ENCODE measurements at places on chromosomes 12 and 14.

DNA sequence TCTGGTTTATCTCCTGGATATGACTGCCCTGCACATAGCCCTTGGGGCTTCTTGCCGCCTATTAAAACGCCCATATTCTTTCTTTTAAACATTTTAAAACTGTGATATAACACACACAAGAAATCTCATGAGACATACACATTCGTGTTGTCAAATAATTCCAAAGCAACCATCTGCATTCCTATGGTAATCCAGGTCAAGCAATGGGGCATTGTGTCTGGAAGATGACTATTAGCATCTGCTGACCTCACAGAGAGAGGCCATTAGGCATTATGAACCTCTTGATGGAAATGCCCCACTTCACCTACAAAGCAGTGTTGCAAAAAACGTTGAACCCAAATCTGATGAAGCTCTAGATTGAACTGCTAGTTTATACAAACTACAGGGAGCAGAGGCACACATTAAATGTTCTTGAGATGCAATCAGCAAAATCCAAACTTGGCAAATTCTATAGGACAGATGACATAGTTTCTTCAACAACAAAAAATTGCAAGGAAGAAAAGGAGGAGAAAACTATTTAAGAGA, 513.8 kb upstream of the CCDC196 start:
- DNase-seq, result peak; percentile 65

DNA sequence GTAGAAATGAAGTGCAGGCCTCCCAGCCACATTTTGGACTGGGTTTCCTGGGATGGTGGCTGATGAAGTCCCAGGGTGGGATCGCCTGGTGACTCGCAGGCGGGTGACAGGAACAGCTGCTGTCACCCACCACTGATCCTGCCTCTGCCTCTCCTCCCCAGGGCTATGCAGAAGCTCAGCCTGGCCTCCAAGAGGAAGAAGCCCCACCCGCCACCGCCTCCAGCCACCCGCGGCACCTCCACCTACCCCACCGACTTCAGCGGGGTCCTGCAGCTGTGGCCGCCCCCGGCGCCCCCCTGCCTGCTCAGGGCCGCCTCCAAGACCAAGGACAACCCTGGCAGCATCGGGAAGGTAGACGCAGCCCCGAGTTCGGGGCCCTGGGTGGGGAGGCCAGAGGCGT, 28.3 kb downstream of the KIF26A start:
- no peak for DNase-seq

DNA sequence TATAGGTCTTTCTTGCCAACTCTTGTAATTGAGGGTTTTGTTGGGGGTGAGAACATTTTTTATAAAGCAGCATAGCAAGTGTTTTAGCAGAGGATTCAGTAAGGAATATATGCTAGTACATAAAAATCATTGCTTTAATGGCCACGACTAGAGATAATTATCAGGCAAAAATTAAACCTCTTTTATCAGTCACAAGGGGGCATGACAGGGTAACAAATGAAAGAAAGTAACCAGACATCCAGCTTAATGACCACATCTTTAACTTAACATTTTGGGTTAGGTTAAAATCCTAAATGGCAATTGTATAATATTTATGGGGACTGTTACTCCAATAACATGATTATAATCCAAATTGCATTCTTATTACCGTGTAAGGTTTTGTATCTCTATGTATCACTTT, 119.6 kb downstream of the LRRIQ1 start:
- peak; percentile 31 for DNase-seq

- no peak for DNase-seq
Measured at GRCh38 chr12:27805238-27805637, 25.2 kb upstream of the MANSC4 start.

DNA sequence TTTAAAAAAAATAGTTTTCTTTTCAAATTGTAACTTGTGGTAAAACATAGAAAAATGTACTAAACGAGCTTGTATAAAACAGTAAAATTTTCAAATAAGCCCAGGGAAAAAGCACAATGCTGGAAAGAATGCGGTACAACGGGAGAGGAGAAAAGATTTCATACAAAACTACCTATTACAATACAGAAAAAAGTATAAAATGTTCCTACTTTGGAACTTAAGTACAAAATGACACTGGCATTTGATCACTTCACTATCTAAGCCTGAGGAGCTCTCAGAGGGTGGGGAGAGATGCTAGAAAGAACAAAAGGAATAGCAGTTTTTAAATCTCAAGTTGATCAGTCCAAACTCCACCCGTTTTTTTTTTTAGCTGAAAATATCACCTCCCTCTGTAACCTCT, 39.5 kb upstream of the COL2A1 start:
- DNase-seq, result no peak
